ENCODE measurements at places on chromosomes 2 and 18. TPM values are rescaled to one million over a fixed set of nuclear protein-coding genes. Genes with fewer than 3 reads are reported as not detected.

DNA sequence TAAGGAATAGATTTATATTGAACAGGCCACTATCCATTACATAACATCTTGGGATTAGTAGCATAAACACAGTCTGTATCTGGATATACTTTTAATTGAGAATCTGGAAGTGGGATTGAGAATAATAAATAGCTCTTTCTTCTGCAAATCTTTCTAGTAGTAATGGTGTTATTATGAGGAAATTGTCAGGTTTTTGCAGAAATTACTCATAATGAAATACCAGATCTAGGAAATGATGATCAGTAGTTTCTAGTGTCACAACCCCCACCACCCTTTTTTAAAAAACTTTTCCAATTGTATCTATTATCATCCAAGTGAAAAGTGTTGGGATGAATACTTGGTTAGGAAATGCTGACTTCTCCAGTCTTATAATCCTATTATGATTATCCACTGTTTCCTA, 18.7 kb downstream of the NBEAL1 start:
- no peaks in the 10 kb centered on the region for H3K27me3 ChIP-seq
- H3K36me3 ChIP-seq: no peaks in the 10 kb centered on the region
- DNase-seq: no peak
- no peak overlapping the region for H3K4me3 ChIP-seq

GRCh38 chr18:39558658-39559057, 1993.1 kb upstream of the CELF4 start:
- no peaks in the 10 kb centered on the region for H3K4me1 ChIP-seq
- H3K36me3 ChIP-seq: no peaks in the 10 kb centered on the region
- DNase-seq: no peak
- H3K4me3 ChIP-seq: no peak overlapping the region

DNA sequence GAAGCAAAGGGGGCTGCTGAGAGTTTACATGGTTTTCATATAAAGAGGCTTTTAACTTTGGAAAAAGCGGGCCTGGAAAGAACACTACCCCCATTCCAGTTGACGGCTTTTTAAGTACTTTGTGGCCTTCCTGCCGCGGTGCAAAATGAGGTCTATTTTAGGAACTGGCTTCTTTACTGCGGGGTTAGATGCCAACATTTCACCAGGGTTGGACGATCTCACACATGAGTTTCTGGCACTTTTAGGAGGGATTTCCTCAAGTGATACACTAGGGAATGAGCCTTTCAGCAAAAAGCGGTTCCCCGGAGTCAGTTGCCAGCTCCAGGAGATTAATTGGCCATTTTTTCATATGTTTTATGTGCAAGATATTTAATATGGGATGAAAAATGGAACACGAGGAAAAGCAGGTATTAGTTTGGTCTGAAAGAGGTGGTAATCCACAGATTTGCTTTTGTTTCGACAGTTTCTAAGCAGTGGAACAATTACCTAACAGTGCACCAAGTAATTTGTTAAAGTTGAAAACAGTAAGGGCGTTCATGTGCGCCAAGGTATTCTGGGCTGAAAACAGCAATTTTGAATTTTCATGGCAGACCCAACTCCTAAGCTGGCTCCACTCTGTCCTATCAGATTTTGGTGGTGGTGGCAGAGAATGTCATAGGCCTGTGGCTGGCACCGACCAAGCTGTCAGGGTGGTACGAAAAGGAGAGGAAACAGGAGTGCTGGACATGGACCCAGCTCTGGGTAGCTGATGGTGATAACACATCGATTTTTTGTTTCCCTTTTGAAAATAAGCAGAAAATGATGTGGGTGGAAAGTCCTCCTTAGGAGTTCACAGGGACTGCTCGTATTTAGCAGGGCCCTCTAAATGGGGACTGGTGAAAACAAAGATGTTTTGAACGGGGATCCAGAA, 55.6 kb upstream of the FZD5 start:
- no peak overlapping the region for H3K27ac ChIP-seq
- DNase-seq: no peak
- peaks cover 27% of the 10 kb centered on the region for H3K36me3 ChIP-seq
- H3K4me3 ChIP-seq: no peak overlapping the region
- H3K4me1 ChIP-seq: no peaks in the 10 kb centered on the region

GRCh38 chr2:113240915-113241911, 37.5 kb downstream of the PAX8 start:
- H3K27ac ChIP-seq: no peak overlapping the region
- H3K4me3 ChIP-seq: no peak overlapping the region
- H3K27me3 ChIP-seq: no peaks in the 10 kb centered on the region
- H3K36me3 ChIP-seq: no peaks in the 10 kb centered on the region
- H3K4me1 ChIP-seq: peaks cover 4% of the 10 kb centered on the region

DNA sequence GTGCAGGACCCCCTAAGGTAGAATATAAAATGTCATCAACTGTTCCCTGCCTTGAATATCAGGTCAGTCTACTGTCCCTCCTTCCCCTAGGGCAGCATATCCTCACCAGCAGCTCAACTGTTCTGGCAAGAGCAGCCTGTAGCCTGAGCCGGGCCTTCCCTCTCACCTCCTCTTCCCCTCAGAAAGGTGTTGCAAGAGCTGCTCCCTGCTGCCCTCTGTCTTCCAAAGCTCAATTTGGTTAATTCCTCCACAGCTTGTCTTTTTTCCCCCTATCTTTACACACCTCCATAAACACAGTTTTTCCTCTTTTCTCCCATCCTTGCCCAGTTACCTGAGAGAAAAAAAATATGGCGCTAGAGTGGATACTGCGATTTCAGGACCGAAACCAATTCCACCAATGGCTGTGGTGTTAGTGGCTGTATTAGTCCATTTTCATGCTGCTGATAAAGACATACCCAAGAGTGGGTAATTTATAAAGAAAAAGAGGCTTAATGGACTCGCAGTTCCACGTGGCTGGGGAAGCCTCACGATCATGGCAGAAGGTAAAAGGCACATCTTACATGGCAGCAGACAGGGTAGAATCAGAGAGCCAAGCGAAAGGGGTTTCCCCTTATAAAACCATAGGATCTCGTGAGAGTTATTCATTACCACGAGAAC, 184.7 kb downstream of the MREG start:
- no peaks in the 10 kb centered on the region for H3K4me1 ChIP-seq
- no peaks in the 10 kb centered on the region for H3K36me3 ChIP-seq
- DNase-seq: peak; percentile 16
- H3K4me3 ChIP-seq: no peak overlapping the region
- H3K27ac ChIP-seq: no peak overlapping the region

DNA sequence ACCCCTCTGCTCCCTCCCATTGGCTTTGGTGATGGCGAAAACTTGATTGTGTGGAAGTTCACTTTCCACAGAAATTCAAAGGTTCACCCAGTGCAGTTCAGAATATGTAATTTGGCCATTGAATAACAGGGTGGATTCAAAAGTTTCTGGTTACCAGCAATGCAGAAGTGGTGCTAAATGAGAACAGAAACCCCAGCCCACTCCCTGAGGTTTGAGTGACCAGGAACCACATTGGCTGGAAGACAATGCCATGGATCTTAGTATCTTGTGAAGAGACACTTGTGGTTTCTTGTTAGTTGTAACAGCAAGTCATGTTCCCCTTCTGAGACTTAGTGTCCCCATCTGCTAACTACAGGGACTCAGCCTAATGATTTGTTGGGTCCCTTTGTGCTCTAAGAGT, 49.8 kb downstream of the QPCT start:
- DNase-seq: no peak
- peaks cover 19% of the 10 kb centered on the region for H3K4me1 ChIP-seq
- no peaks in the 10 kb centered on the region for H3K27me3 ChIP-seq
- no peak overlapping the region for H3K27ac ChIP-seq
- no peak overlapping the region for H3K4me3 ChIP-seq
- no peaks in the 10 kb centered on the region for H3K36me3 ChIP-seq

DNA sequence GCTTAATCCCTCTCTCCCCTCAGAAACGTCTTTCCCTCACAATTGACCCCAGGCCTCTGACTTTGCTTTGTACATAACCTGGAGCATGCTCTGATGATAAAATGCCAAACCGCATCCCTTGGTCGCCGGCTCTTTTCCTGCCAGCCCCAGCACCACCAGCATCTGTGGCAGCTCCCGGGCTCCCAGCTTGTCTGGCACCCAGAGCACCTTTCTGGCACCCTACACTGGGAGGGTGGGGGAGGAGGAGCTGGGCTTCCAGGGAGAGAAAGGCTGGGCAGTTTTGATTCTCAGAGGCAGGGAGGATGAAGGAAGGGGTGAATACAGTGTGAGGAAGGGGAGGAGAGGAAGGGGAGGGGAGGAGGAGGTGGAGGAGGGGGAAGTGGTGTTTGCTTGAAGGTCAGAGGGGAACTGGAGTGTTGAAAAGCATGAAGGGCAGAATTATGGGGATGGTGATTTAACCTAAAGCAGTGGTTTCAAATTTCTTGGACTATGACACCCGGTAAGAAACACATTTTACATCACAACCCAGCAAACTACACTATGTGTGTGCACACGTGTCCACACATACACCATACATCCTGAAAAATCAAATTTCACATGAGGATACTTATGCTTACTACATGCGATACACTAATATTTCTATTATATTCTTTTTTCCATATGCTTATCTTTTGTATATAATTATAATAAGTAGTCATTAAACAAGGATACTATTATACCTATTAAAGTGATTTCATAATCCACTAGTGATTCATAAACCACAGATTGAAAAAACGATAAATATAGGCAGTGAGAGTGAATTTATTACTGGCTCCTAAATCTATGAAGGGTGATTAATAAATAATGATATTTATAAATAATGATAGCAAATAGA, 30.0 kb upstream of the IGFBP2 start:
- H3K4me3 ChIP-seq: no peak overlapping the region
- no peaks in the 10 kb centered on the region for H3K36me3 ChIP-seq
- no peak for DNase-seq
- peaks cover 2% of the 10 kb centered on the region for H3K4me1 ChIP-seq

GRCh38 chr18:4068552-4069158, 386.5 kb downstream of the DLGAP1 start:
- no peaks in the 10 kb centered on the region for H3K4me1 ChIP-seq
- DNase-seq: peak; percentile 22

GRCh38 chr2:238591732-238592131, 165.0 kb downstream of the ASB1 start:
- no peaks in the 10 kb centered on the region for H3K36me3 ChIP-seq
- no peaks in the 10 kb centered on the region for H3K4me1 ChIP-seq
- H3K27me3 ChIP-seq: no peaks in the 10 kb centered on the region

Gene TTLL4
- 35.8 TPM for total RNA-seq
